NCI-H526 treated with DMSO at 0.1 percent for 48 hours (cell line): ENCODE measurements at places on chromosomes 1 and 21.
A peak's percentile ranks its signal among the peaks of the same experiment; 100 is the strongest.

GRCh38 chr1:38497921-38498656, 361.5 kb downstream of the RRAGC start:
- peak; percentile 87 for DNase-seq

DNA sequence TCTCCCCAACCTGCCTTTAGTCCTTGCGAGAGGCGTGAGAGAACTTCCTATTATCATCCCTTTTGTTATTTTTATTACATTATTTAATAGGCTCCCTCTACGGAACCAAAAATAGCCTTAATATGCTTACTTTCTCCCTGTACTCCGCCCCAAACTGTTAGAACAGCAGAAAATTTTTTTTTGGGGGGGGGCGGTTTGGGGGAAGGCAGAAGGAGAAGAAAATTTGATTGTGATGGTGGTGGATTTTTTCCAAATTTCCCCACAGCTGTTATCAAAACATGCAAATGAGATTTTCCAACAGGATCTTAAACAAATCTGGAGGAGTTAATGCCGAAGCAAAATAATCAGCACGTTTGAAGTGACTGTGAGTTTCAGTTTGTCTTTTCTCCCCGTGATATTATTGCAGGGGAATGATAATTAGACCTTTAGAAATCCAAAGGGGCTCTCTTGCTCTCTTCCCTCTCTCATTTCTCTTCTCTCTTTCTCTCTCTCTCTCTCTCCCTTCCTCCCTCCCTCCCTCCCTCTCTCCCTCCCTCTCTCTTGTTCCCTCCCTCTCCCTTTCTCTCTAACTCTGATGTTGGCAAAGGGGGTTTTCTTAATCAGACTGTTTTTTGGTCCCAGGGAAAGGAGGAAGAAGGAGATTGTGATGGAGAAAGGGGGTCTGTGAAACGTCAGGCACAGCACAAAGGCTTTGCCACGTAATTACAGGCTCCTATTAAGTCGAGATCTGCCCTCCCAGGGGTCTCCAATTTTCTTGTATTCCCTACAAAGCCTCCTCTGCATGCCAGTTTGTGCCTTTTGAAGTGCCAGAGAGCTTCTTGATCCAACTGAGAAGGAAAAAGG, 1.1 kb upstream of the PRRX1 start:
- DNase-seq, result peak; percentile 32

DNA sequence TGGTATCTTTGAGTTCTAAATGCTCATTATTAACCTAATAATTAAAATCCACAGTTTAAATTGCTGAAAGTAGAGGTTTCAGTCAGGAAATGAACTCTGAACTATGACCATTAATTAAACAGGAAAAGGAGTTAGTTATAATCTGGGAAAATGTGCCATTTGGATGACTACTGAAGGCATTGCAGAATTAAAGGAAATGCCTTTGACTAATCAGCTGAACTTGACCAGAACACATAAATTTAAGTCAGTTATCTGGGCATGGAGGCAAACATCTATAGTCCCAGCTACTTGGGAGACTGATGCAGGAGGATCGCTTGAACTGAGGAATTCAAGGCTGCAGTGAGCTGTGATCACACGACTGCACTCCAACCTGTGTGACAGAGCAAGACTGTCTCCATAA, 31.9 kb downstream of the SLC44A5 start:
- no peak for DNase-seq

GRCh38 chr1:203282720-203283542, 22.4 kb upstream of the BTG2 start:
- no peak for DNase-seq

DNA sequence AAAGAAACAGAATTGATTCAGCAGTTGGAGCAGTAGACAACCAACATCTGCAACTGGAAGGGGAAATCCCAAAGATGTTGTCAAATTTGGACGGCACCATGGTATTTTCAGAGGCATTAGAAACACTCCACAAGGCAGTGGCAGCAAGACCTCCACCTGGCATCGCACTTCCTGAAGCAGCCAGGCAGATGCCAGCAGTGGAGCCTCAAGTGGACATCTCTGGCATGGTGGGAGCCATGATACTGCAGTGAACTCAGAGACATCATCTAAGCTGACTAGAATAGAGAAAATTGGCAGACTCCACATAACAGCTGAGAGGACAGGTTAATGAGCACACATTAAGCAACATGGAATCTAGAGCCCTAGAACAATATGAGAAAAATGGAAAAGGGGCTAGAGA, 33.9 kb upstream of the RGS8 start:
- DNase-seq, result no peak

- no peak for DNase-seq
These were observed 13.0 kb downstream of the CAPN8 start for GRCh38 chr1:223652436-223652941.

GRCh38 chr1:37763791-37764413, 1.0 kb downstream of the EPHA10 start:
- DNase-seq, result no peak
